ENCODE measurements at places on chromosomes 5 and 9.

DNA sequence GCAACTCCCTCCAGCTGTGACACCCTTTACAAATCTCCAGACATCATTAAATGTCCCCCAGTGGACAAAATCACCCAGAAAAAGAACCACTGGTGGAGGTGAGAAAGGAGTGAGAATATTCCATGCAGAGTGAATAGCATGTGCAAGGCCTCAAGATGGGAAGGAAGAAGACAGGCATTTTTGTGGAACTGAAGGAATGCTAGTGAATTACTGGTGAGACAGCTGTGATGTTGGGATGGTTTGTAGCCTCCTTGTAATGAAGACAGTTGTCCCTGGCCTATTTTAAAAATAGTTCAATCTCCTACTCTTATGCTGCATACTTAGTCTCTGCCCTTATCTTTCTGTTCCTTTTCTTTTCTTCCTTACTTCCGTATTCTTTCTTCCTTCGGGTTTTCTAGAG lies 124.9 kb upstream of the RPS23 start:
- no peak for DNase-seq

DNA sequence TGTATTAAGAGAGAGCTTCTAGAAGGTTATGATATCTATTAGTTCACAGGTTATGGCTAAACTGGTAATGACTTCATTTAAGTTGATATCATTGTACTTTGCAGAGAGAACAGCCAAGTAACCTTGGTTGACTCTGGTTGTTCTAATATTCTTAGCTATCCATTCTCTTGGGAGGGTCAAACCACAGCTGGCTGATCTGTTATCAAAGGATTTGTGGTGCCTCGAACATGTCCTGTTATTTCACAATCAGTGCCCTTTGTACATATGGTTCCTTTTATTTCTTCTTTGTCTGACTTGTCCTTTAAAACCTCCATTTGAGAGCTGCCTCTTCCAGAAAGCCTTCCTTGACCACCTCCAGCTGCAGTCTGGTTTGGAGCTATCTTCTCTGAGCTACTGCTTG lies 61.7 kb downstream of the PDE8B start:
- DNase-seq, result no peak

GRCh38 chr5:78006449-78006848 lies 230.3 kb upstream of the TBCA start:
- DNase-seq, result no peak

- DNase-seq, result no peak
These were observed 250.3 kb downstream of the TMEM232 start for GRCh38 chr5:110476164-110476563.

DNA sequence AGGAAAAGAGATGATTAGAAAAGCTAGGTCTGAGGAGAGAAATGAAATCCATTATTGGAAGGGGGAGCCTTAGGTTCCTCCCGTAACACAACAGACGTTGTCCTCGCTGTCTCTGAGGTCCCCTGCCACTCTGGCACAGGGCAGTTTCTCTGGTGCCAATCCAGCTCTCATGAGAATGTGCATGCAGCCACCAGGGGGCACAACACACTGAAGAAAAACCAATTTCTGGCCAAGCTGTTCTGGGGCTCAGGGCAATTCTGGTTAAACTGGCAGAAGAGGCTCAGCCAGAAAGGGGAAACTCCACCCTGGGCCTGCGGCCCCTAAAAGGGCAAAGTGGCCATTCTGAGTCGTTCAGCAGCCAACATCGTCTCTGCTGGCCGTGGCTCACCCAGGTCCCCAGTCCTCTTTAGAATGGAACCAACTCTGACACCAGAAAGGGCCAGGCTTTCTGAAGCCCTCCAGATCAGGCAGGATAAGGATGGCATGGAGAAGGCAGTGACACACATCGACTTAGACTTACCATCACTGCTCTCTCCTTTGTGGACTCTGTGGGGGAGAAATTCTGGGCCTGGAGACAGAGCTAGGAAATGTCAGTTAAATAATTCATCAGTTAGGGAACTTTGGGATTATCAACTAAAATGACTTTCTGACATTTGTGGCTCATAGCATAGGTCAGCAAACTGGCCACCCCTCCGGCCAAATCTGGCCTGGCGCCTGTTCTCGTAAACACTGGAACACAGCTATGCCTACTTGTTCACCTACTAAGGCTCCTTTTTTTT lies 58.5 kb upstream of the GOLPH3 start:
- DNase-seq, result peak; percentile 65

DNA sequence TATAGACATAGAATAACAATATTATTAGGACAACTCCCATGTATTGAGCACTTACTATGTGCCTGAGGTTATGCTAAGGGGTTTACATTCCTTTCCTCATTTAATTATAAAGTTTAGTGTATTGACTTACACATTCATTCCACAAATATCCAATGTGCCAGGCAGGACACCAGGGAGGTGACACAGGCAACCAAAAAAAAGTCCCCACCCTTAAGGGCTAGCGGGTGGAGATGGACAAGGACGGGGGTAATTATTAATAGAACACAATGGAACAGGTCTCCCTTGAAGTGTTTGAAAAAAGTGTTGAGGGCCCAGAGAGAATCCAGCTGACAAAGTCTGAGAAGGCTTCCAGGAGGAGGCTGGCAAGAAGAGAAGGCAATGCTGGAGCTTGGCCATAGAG lies 5.7 kb downstream of the TBC1D2 start:
- no peak for DNase-seq

DNA sequence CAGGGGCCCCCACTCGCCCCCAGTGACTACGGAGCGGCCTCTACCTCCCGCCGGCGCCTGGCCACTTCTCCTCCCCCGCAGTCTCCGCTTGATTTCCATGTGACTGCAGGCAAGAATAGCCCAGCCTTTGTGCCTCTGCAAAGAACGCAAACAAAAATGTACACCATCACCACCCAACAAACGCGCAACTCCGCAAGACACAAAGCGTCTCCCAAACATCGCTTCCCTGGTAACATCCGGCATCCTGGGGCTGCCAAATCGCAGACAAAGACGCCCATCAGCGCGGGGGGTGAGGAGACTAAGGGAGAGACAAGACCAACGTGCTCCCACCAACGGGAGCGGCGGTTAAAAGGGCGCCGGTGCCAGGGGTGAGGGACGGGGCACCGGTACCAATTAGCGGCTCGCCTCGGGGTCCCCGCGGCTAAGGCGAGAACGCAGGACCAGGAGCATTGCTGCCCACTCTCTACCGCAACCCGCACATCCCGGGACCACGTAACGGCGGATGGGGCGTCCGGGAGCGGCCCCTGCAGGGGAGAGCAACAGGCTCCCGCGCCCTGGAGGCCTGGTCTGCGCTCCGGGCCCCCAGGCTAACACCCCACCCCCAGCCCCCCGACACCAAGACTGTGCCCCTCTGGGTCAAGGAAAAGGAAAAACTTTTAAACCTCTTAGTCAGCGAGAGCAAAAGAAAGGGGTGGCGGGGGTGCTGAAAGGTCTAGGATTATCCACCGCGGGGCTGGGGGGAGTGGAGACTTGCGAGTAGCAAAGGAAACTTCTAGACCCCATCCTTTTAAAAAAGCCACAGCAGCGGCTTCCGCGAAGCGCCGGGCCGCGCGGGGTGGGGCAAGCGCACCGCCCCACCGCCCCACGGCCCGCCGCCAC lies 885 bp downstream of the MPDZ start:
- DNase-seq, result no peak

GRCh38 chr5:1380011-1380817 lies 35.3 kb upstream of the CLPTM1L start:
- DNase-seq, result peak; percentile 36

- no peak for DNase-seq
These were observed 282.2 kb downstream of the DTWD2 start for GRCh38 chr5:118705959-118706667.

- DNase-seq, result no peak
These were observed 52.5 kb downstream of the FNBP1 start for GRCh38 chr9:129990269-129991010.

DNA sequence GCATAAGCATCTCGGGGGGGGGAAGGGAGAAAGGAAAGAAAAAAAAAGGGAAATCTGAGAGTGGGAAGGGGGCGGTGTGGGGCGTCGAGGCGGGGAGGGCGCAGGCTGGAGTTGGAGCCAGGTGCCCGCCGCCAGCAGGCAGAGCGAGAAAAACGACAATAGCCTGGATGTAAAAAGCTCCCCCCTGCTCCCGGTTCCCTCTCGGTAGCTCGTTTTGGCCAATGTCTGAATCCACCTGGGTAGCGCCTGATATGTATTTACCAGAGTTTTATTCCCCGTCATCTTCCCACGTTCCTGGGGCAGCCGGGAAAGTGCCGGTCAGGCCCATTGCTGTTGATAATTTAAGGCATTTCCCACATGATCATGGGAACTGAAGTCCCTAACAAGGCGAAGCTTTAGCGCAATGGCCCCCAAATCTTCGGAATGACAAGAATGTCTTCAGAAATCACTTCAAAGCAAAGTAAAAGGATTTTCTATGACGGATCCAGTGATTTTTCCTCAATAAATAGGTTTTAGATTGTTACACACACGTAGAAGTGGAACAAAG lies 3.0 kb upstream of the OTP start:
- DNase-seq, result no peak

DNA sequence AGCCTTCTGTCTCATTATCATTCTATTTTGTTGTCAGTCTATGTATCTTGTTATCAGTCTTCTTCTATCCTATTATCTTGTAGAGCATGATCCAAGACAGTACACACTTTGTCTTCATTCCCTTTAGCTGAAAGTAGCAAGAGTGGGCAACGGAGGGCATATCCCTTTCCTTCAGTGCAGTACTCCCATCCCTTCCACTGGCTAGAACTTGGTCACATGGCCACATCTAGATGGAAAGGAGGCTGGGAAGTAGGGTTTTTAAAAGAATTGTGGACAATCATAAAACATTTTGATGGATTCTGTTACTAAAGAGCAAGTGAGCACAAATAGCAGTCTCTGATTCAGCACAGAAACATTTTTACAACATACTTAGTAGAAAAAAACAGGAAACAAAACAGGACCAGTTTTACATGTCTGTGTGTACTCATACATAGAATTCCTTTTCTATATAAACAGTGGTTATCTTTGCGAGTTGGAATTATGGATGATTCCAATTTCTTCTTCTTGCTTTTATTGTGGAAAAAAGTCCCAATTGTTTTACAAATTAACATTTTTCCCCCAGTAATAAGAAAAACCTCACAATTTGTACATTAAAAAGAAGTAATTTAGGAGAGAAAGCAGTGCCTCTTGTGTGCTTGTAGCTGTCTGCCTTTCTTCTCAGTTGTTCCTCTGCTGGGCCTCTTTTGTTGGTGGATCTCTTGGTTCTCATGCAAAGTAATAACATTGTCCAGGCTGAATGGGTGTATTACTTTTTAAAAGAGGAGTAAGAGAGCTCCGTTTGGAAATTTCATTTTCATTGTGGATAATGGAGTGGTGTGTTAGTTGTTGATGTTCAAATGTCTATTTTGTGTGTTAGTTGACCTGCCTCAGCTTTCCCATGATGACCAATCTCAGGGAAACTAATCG lies 410.9 kb upstream of the TRPC7 start:
- no peak for DNase-seq

DNA sequence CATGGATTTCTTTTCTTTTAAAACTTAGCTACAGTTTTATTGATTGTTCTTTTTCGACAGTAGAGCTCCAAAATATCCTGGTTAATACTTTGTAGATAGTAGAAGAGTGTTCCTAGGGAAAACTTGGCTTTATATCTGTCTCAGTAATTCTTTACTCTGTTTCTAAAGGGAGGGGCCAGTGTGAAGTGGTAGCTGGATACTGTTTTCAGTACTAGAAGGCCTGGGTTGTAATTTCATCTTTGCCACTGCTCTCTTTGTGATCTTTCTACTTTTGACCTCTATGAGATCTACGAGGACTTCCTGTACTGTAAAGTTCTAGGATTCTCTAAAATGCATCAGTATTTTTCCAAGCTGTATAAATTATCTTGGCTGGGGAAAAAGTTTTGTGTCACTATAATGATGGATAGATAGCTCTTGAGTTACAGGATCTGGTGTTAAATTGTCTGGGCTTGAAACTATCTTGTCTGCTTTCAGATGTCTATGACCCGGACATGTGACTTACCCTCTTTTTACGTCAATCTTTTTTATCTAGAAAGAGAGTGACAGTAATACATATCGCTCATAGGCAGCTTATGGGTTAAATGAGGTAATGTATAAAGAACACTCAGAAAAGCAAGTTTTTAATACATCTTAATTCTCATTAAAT lies 53.6 kb downstream of the PRR16 start:
- no peak for DNase-seq

Measured in activated T-cell treated with anti-CD3 and anti-CD28 coated beads for 1 hour (primary cell).